ENCODE measurements at places on chromosomes 7 and 10.

- no peak for DNase-seq
Measured at GRCh38 chr7:28564755-28565374, 152.5 kb downstream of the CREB5 start.

DNA sequence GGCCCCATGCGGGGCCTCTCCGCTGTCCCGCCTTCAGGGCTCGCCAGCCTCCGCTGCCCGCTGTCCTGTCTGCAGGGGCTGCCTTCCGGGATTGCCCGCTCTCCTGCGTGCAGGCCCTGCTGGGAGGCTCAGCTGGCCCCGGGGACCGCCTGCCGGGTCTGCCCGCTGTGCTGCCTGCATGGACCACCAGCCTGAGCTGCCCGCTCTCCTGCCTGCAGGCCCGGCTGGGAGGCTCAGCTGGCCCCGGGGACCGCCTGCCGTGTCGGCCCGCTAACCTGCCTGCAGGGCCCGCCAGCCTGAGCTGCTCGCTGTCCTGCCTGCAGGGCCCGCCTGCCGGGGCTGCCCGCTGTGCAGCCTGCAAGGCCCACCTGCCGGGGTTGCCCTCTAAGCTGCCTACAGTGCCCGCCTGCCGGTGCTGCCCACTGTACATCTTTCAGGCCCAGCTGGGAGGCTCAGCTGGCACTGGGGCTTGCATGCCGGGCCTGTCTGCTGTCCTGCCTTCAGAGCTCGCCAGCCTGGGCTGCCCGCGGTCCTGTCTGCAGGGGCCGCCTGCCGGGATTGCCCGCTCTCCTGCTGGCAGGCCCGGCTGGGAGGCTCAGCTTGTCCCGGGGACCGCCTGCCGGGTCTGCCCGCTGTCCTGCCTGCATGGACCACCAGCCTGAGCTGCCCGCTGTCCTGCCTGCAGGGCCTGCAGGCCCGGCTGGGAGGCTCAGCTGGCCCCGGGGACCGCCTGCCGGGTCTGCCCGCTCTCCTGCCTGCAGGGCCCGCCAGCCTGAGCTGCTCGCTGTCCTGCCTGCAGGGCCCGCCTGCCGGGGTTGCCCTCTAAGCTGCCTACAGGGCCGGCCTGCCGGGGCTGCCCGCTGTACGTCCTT lies 165.1 kb downstream of the GLRX3 start:
- DNase-seq = no peak

- no peak for DNase-seq
Measured at GRCh38 chr10:44910602-44911001, 535 bp upstream of the TMEM72 start.

- DNase-seq = no peak
Measured at GRCh38 chr10:113135025-113135424, 185.0 kb downstream of the TCF7L2 start.

GRCh38 chr10:112404617-112405016 lies 30.7 kb downstream of the ACSL5 start:
- no peak for DNase-seq

DNA sequence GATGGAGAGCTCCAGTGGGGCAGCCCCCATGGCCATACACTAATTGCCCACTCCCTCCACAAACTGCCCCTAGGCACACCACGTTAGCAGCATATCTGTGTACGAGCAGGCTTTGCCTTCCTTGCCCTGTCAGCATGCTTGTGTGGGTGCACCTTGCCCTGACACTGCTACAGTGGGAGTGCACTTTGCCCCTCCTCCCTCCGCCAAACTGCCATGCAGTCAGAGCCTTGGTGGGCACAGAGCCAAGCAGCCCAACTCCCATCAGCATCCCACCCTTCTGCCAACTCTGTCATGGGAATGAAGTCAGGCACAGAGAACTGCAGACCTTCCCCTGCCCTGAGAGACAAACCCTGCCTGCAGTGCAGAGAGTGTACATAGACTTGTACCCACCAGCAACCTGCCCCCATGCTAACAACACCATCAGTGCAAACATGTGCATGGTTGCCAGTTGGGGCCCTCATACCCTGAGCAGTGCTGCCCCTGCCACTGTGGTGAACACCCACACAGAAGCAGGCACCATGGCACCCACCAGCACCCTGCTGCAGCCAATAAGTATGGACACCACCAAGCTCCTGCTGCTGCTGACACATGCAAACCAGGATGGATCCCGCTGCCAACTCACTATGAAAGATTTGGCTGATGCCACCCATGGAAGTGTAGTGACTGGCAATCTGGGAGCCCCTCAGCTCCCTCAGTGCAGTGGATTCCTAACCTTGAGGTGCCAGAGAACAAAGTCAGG lies 1197.7 kb upstream of the CELF2 start:
- DNase-seq = no peak

- DNase-seq = no peak
Measured at GRCh38 chr7:28477041-28477442, 64.7 kb downstream of the CREB5 start.

GRCh38 chr7:20514364-20514763 lies 101.1 kb upstream of the ABCB5 start:
- DNase-seq = no peak

DNA sequence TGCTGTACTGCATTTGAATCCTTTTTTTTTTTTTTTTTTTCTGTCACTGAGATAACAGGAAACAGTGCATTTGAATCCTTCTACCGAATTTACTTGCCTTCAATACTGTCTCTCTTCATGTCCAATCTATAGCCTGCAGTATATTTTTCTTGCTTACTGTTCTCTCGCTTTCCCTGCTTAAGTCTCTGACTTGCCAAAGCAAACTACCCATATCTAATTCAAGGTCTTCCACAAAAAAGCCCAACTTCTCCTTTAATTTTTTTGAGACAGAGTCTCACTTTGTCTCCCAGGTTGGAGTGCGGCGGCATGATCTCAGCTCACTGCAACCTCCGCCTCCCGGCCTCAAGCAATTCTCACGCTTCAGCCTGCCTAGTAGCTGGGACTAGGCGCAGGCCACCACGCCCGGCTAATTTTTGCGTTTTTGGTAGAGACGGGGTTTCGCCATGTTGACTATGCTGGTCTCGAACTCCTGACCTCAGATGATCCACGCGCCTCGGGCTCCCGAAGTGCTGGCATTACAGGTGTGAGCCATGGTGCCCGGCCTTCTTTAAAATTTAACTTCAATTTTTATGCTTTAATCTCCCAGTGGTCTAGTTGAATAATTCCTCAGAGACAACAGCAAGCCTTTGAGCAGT lies 882 bp downstream of the PDCD11 start:
- no peak for DNase-seq

GRCh38 chr10:132808383-132809231 lies 22.7 kb upstream of the NKX6-2 start:
- no peak for DNase-seq

DNA sequence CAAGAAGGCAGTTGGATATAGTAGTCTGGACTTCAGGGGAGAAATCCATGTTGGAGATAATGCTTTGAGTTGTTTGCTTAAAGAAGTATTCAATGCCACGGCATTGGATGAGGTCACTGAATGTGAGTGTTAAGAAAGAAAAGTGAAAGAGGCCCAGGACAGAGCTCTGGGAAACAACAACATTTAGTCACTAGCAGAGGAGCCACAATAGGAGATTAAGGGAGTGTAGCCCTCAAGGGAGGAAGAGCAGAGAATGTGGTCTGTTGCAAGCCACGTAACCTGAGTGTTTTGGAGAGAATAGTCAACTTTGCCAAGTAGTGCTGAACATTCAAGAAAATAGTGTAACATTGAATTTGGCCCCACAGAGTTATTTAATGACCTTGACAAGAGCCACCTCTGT lies 114.7 kb downstream of the MYO3A start:
- DNase-seq = no peak

DNA sequence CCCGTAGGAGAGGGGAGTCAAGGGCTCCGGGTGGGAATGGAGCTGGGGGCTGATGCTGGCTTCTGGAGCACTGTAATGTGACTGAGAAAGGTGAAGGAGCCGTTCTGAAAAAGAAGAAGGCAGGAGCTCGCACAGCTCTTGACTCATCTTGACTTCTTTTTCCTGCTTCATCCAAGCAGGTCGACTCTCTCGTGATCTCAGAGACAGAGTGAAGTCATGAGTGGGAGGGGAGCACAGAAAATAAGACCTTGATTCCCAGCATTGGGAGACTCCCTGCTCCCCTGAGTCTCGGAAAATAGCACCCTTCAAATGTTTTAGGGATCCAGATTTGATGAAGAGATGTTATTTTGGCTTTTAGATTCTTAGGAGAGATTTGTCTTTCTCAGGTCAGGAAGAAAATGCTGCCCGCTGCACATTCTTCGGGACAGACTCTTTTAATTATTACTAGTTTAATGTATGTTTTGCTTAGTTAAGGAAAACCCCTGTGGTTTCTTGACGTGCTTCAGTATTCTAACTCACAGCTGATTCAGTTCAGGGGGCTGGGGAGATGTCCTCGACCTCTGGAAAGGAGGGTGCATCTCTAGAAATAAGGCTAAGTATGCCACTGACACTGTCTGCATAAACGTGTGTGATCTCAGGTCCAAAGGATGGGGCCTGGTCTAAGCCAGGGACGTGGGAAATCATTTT lies 34.1 kb downstream of the EGFR start:
- no peak for DNase-seq

DNA sequence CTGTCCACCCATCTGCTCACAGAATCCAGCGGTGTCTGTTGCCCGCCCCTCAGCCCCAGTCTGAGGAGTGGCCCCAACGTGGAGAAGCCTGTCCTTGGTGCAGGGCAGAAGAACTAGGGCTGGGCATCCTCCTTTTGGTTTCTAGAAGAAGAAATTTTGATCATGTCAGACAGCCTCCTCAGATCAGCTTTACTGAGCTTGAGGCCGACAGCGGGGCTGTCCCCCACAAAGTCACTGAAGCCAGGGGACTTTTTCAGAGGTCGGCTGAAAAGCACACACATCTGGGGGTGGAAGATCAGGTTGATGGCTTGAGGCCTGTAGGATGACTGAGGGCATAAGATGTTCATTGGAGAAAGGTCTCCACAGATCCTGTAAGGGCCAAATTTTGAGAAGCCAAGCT lies 767.9 kb downstream of the GRID1 start:
- DNase-seq = no peak

- DNase-seq = no peak
Measured at GRCh38 chr7:22787951-22788350, 34.7 kb downstream of the TOMM7 start.

DNA sequence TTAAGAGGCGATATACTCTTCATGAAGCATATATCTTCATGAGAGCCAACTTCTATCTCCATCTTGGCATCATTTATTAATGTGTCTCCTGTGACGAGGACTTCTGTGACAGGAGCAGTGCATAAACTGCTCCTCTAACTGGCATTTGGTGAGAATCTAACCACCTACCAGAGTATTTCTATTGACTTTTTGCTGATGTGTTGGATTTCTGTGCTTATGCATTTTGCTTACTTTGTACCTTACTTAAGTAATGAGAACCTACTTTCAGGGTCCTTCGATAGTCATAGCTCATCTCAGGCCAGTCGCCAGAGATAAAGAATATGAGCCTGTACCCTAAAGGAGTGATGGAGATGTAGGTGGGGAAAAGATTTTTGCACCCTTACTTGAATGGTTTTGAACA lies 265.7 kb downstream of the SUGCT start:
- no peak for DNase-seq

DNA sequence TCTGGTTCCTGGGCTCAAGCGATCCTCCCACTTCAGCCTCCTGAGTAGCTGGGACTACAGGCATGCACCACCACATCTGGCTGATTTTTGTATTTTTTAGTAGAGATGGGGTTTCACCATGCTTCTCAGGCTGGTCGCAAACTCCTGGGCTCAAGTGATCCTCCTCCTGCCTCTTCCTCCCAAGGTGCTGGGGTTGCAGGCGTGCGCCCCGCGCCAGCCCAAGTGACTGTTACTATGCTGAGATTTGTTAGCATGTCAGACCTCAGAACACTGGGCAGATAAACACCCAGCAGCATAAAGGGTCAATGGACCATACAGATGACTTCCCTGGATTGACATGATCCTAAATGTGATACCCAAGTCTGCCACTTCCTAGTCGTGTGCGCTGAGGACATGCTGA lies 59.9 kb upstream of the NMT2 start:
- no peak for DNase-seq

GRCh38 chr7:4159154-4159501 lies 523.0 kb upstream of the FOXK1 start:
- DNase-seq = no peak

- no peak for DNase-seq
Measured at GRCh38 chr7:13257661-13258060, 570.2 kb downstream of the ARL4A start.

DNA sequence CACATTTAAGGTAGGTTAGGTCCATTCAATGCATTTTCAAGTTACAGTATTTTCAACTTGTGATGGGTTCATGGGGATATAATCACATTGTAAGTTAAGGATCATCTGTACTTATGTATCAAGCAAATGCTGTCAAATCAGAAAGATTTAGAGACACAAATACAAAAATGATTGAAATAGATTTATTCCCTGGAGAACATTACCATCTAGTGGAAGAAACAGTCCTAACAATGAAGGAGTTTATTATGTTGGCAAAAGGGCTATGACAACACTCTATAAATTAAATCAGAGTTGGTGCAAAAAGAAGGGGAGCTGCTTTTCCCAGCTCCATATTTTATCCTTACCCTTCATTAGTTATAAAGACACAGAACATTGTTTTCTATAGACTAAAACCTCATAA lies 69.0 kb downstream of the PRSS58 start:
- DNase-seq = no peak

DNA sequence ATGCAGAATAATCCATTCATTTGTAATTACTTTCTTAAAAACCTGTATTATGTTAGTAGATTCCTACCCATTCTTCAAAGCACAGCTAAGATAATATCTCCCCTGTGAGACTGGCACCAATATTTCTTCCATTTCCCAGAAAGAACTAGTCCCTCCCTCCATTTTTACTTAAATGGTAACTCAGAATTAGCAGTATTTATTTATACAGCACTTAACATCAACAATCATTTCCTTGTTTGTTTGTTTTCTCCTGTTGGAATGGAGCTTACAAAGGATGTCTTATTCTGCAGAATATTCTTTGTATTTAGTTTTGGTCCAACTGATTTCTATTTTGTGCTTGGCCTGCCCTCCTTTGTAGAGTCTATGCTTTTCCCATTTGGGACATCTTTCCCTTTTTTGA lies 32.1 kb upstream of the PTPN12 start:
- DNase-seq = no peak

DNA sequence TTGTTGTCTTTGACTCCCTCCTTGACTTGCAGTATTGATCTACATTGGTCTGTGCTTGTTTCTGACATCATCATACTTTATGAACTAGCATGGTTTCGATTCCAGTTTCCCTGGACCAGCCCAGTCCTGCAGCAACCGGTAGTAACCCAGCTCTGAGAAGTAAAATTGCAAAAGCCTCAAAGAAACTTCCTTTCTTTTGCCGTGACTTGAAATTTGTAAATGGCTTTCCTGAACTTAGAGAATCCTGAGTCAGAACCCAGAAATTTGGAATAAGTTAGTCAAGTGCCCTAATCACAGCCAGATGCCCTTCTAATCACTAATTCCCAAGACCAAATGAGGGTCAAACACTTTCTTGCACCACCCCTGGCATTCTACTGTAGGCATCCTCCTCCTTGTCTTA lies 15.0 kb downstream of the TAS2R60 start:
- DNase-seq = no peak

GRCh38 chr7:27107391-27108381 lies 5.2 kb upstream of the HOXA2 start:
- DNase-seq = no peak
